ENCODE measurements at places on chromosomes 5 and 9.
A peak's percentile ranks its signal among the peaks of the same experiment; 100 is the strongest.

GRCh38 chr5:14362491-14362890, 219.1 kb upstream of the OTULINL start:
- DNase-seq: no peak

- DNase-seq: no peak
Measured at GRCh38 chr5:148988328-148988727, 74.5 kb downstream of the SH3TC2 start.

GRCh38 chr5:138536665-138537315, 6.2 kb downstream of the ETF1 start:
- DNase-seq: no peak

GRCh38 chr9:80885894-80886293, 803.5 kb downstream of the TLE1 start:
- DNase-seq: no peak

DNA sequence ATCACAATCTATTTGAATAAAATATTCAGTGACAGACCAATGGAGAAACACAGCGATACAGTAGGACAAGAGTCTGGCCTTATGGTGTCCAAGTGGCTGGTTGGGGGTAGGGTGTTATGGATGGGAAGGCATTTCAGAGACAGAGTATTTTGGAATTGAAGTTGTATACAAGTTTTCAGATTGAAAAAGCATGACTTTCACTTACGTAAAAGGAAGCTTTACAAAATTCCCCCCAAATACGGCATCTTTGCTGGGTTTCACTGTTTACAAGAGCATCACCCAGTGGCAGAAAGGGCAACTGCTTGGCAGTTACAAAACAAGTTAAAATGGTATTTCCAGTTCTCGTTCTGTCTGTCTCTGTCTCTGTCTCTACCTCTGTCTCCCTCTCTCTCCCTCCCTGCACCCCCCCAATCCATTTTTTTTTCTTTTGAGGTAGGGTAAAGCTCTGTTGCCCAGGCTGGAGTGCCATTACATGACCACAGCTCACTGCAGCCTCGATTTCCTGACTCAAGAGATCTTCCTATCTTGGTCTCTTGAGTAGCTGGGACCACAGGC, 86.2 kb downstream of the PTPN3 start:
- DNase-seq: peak; percentile 39
